Dermis blood vessel endothelial cell (primary cell): ENCODE measurements at places on chromosomes 5 and 9.

GRCh38 chr5:69364414-69364813, 4.9 kb downstream of the AK6 start:
- peak; percentile 41 for DNase-seq

GRCh38 chr5:113330533-113331208, 104.1 kb downstream of the TSSK1B start:
- peak; percentile 77 for DNase-seq

GRCh38 chr9:8382777-8383527, 583.4 kb upstream of the DMAC1 start:
- no peak for DNase-seq

GRCh38 chr9:134925011-134925511, 7.3 kb upstream of the FCN1 start:
- no peak for DNase-seq

GRCh38 chr5:17219006-17219422, 1.6 kb downstream of the BASP1 start:
- peak; percentile 56 for DNase-seq

- no peak for DNase-seq
These were observed 7.1 kb downstream of the SLC6A7 start for GRCh38 chr5:150196986-150197385.

DNA sequence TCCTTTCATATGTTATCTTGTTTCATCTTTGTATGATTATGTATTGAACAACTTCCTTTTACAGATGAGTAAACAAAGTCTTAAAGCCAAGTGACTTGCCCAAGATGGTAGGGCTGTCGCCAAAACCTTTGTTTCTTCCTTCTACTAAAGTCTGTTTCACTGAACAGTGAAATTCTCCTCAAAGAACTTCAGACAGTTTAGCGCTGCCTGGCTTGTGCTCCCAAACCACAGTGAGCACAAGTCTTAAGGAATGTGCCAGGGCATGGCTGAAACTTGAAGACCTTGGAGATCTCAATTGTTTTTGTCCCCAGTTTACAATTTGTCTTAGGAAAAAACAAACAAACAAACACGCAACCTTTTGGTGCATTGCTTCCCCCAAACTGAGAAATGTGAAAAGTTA, 273.5 kb downstream of the CRB2 start:
- no peak for DNase-seq

- DNase-seq, result no peak
These were observed 71.8 kb downstream of the RAPGEF1 start for GRCh38 chr9:131668057-131668438.
